ENCODE measurements at places on chromosomes 6 and 20.

DNA sequence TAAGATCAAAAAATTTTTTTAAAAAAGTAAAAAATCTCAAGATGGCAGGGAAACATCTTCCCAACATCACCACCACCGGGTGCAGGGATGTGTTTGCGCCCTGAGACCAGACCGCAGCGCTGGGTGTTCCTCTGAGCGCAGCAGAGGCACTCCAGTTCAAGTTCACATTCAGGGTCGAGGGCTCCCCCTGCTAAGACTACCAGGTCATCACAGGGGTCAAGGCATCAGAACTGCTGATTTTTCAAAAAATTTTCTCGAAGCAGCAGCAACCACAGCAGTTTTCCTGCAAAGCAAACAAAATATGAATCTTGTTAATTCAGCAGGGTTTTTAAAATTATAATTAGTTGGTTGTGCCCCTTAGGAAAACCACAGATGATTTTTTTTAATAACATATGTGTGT, 83.1 kb downstream of the MYLK4 start:
- DNase-seq: no peak

DNA sequence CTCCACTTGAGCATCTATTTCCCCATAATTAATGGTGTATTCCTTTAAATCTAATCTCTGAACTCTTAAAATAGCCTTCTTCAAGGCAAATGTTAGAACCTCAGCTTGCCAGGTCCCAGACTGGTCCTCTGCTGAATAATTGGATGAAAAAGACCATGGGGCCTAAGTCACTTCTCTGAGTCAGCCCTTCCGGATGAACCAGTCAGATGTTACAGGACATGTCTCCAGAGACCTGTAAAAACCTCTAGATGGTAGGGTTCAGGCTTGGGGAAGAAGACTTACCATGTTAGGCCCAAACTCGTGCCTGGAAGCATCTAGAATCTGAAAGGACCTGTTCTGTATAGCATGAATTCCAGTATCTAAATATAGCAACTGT, 97.3 kb downstream of the CDKAL1 start:
- no peak for DNase-seq

GRCh38 chr6:105851606-105852005, 234.5 kb upstream of the PRDM1 start:
- DNase-seq: no peak

- no peak for DNase-seq
Observed at GRCh38 chr6:157985378-157986155, 3.9 kb downstream of the SYNJ2 start.

GRCh38 chr6:18203786-18204185, 48.6 kb downstream of the KDM1B start:
- DNase-seq: no peak

DNA sequence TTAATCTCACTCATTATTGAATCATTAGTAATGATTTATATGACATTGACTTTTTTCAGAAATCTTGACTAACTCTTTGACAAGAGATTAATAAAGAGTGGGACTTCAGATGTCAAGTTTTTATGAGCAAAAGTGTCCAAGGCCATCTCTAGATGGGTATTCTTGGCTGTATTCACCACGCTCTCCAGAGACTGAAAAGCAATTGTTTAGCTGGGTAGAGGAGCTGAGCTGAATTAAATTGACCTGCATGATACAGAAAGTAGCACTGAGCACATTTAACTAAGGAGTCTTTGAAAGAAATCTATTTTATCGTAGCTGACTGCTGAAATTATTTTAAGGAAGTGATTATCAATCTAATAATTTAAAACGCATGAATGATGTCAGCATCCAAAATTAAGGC, 89.4 kb downstream of the LINC00237 start:
- no peak for DNase-seq

DNA sequence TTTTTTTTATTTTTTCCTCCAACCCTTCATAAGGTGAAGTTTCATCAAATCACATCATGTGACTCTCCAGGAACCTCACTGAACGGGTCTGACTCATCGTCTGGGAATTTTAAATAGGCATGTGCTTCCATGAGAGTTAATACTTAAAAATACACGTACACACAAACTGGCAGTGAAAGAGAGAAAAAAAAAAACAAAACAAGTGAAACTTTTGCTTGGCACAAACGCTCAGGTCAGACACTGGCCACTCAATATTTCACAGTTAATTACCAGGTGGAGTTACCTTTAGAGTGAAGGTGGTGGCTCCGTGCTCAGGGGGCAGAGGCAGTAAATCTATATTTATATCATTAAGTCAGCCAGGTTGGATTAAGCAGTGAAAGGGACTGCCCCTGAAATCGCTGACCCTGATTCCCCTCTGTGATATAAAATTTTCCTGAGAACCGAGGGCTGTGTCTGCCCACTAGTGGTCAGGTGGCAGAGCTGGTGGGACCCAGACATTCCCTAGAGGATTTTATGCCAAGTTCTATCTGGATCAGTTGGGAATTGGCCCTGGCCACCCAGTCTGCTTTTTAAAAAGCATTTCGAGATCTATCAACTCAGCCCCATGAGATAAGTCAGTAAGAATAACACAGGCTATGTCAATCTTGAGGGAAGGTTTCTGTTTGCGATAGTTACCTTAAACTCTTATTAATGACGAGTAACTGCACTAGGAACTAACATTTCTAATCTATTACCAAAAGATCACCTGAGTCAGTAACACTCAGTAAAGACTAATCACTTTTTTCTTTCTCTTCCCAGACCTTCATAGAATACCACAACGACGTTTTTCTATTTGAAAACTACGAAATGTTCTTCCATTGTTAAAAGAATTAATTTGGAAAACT, 259.1 kb downstream of the HDGFL1 start:
- DNase-seq: peak; percentile 99

GRCh38 chr6:5950361-5950785, 56.4 kb downstream of the NRN1 start:
- DNase-seq: peak; percentile 44

- DNase-seq: no peak
Observed at GRCh38 chr20:36205026-36205425, 31.3 kb upstream of the AAR2 start.

- DNase-seq: peak; percentile 52
Observed at GRCh38 chr6:89977808-89978748, 83.8 kb downstream of the GJA10 start.

GRCh38 chr6:122859676-122860075, 70.6 kb downstream of the SMPDL3A start:
- no peak for DNase-seq

GRCh38 chr20:24746351-24746685, 202.8 kb upstream of the CST7 start:
- no peak for DNase-seq

- peak; percentile 54 for DNase-seq
Observed at GRCh38 chr6:63349401-63349800, 29.6 kb upstream of the LGSN start.

- no peak for DNase-seq
Observed at GRCh38 chr6:156914181-156914580, 137.0 kb downstream of the ARID1B start.
